Stimulated activated CD4-positive, alpha-beta T cell treated with anti-CD3 and anti-CD28 coated beads, Interleukin-15, amount 100 ng/mL, for 24 hours (primary cell): ENCODE measurements at places on chromosomes 4 and X.

- DNase-seq, result no peak
These were observed 286.0 kb upstream of the RASGEF1B start for GRCh38 chr4:81757691-81758090.

DNA sequence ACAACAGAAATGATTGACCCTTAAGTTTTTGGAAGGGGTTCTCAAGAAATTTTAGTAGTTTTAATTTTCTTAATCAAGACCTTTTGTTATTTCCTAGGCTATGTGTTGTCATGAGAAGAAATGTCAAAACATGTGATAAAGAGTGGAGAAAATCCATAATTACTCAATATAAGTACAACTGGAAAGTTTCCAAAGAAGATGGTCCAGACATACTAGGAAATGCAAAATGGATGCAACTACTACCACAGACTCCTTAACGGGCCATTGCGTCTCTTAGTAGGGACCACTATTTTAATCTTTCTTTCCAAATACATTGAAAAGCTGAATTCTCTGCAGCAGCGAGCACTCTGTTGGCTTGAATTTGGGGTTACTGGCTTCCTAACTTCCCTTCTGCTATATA, 148.8 kb downstream of the NWD2 start:
- DNase-seq, result no peak

GRCh38 chrX:47164420-47164819, 19.4 kb downstream of the RBM10 start:
- DNase-seq, result no peak

DNA sequence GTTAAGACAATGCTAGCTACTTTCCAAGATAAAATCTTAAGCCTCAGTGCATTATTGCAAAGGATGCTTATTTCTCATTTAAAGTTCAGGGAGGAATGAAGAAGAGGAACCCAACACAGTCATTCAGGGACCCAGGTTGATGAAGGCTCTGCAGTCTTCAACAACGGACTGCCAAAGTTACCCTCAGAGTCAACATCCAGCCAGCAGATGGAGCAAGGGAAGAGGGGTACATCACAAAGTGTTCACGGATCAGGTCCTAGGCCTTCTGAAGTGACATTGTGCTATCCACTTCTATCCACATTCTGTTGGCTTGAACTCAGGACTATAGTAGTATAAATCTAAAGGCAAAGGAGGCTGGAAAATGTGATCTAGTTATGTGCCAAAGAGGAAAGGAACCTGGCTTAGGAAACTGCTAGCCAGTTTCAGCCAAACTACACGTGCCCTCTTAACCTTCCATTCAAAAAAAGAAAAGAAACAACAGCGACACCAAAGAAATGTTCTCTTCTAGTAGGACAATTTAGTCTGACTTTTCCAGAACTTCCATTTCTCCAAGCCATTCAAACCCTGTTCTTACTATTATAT, 28.8 kb downstream of the NKX6-1 start:
- DNase-seq, result no peak

GRCh38 chr4:98482847-98483806, 175.3 kb downstream of the TSPAN5 start:
- DNase-seq, result peak; percentile 60

DNA sequence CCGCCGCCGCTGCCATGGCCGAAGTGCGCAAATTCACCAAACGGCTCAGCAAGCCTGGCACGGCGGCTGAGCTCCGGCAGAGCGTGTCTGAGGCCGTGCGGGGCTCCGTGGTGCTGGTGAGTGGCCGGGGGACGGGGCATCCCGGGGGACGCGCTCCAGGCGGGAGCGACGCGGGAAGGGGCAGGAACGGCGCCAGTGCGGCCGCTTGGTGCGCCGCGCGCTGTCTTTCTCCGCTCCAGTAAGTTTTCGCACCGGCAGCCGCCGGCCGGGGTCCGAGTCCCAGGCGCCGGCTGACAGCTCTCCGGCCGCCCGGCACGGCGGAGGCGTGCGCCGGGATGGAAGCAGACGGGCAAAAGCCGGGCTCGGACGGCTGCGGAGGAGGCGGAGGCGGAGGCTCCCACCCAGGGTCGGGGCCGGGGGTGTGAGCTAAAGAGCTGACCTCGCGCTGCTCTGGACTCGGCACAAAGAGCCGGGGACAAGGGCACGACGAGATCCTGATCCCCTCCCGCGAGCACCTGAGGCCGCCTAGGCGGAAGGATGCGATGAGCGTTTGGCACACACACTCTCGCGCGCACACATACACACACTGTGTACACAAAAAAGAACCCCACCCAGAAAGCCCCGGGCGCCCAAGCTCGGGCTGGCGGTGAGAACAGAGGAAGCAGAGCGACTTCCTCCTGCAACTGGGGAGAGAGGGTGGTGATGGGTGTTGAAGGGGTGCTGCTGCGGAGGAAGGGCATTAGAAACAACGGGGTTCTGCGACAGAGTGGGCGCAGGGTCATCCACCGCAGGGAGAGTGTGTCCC, 545 bp downstream of the DOCK11 start:
- peak; percentile 74 for DNase-seq
